CD4-positive, CD25-positive, alpha-beta regulatory T cell (primary cell): ENCODE measurements at places on chromosomes 11 and 22. TPM values are rescaled to one million over a fixed set of nuclear protein-coding genes. Genes with fewer than 3 reads are reported as not detected.

DNA sequence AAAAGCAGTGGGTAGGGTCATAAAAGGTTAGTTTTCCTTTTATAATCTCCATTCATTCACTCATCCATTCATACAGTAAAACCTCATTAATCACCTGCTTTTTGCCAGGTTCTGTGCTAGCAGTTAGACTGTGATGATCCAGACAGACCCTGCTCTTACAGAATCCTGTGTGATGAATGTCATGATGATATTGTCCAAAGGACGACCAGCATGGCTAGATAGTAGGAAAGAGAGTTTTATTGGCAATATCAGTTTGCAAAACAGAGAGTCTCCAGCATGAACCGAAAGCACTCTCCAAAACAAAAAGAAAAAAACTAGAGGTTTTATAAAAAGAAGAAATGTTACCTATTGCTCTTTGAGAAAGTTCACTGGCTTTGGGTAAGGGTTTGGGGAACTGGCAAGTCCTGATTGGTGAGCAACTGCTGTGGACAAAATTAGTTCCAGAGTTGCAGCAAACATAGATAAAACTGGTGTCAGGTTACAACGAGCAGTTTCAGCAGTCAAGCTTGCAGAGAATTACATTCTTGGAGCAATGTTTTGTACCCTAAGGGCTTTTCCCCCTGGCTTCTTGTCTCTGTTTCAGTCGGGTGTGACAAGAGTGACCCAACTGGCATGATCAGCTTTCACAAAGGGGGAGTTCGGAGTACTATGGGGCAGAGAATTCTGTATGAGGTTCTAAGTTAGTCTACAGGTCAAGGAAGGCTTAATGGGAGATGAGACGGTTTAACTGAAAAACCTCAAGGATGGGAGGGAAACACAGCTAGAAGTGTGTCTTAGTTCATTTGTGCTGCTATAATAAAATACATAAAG, 58.3 kb downstream of the HSD17B12 start:
- H3K36me3 ChIP-seq: no peaks in the 10 kb centered on the region
- no peak overlapping the region for H3K4me3 ChIP-seq
- H3K27ac ChIP-seq: no peak overlapping the region
- DNase-seq: no peak

GRCh38 chr11:119704849-119705248, 24.2 kb downstream of the NECTIN1 start:
- H3K36me3 ChIP-seq: no peaks in the 10 kb centered on the region
- H3K27ac ChIP-seq: no peak overlapping the region
- H3K4me1 ChIP-seq: no peaks in the 10 kb centered on the region
- no peak overlapping the region for H3K4me3 ChIP-seq
- H3K27me3 ChIP-seq: no peaks in the 10 kb centered on the region

DNA sequence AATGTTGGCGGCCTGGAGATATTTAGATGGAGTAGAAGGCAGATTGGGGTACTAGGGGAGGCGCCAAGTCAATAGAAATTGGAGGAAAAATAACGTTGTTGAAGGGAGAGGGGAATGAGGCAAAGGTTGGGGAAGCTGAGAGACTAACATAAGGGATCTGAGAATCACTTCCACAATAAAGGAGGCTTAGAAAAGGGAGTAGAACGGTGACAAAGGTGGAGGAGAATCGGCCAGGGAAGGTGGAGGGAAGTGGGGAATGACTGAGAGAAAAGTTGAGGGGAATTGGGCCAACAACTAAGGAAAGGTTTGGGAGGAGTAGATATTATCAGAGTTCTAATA, 510 bp downstream of the PPME1 start:
- H3K4me3 ChIP-seq: peak overlapping the region; percentile 85
- H3K27ac ChIP-seq: peak overlapping the region; percentile 86
- peaks cover 16% of the 10 kb centered on the region for H3K36me3 ChIP-seq
- peaks cover 31% of the 10 kb centered on the region for H3K4me1 ChIP-seq
- no peak for DNase-seq
- H3K27me3 ChIP-seq: no peaks in the 10 kb centered on the region

DNA sequence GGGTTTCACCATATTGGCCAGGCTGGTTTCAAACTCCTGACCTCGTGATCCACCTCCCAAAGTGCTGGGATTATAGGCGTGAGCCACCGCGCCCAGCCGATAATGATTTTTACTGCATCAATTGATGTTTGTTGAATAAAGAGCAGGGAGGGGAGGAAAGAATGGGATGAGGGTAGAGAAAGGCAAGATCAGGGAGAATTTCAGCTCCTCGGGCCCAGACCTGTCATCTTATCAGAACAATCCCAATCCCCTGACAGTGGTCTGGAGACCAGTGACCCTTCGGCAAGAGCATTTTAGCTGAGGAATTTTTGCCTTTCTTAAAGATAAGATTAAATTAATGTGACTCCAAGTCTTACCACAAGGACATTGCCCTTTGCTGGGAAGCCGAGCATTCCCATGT, 15.0 kb upstream of the ANO1 start:
- H3K4me1 ChIP-seq: no peaks in the 10 kb centered on the region
- no peaks in the 10 kb centered on the region for H3K27me3 ChIP-seq
- no peak for DNase-seq
- no peak overlapping the region for H3K4me3 ChIP-seq
- H3K36me3 ChIP-seq: no peaks in the 10 kb centered on the region

DNA sequence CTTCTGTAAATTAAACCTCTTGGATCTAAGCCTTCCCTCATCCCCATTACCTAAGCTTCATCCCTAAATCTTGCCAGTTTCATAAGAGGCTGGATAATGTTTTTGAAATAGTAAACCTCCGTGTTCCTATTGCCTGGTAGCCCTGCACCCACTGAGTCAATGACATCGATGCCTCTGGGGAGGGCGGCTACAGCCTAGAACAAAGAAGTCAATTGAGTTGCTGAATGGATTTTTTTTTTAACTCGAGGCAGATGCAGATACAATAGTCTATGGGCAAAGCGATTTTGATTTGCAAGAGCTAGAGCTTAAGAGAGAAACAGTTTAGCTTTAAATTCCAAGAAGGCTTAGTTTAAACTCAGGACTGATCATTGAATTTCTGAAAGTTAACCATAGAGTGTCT, 121.3 kb downstream of the NECTIN1 start:
- H3K36me3 ChIP-seq: no peaks in the 10 kb centered on the region
- no peak for DNase-seq
- no peaks in the 10 kb centered on the region for H3K27me3 ChIP-seq
- H3K4me3 ChIP-seq: no peak overlapping the region

DNA sequence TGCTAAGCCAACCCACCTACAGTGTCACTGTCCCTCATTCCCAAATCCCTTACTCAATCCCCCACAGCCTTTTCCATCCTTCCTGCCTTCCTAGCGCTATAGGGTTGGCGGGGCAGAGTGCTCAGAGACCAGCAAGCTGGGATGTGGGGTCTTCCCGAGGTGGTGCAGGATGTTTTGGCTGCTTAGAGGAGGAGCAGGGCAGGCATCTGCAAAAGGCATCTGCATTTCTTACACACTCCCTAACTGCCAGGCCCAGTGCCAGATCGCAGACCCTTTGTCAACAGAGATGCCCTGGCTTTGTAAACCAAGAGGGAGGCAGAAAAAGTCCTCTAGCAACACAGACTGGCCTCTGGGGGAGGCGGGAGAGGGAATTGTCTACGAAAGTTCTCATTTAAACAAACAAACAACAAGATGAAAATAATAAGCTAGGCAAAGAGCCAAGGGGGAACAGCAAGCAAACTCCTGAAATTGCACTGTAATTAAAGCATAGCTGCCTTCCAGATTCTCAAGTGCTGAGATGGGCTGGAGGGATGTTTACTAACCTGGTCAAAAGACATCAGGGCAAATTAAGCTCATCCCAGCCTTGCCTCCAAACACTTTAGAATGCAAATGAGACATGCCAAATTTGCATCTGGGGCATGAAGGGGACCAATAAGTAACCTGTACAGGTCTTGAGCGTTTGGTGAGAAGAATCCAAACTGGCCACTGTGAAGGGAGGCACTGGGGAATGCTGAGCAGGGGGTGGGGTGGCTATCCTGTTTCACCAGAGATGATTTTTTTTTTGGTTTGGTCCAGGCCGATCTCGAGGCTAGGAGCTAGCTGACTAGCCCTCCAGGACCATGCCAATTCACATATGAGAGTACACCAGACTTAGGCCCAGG, 38.1 kb upstream of the ADA2 start:
- no peaks in the 10 kb centered on the region for H3K27me3 ChIP-seq
- DNase-seq: no peak
- H3K36me3 ChIP-seq: no peaks in the 10 kb centered on the region
- peak overlapping the region; percentile 70 for H3K4me3 ChIP-seq
- H3K4me1 ChIP-seq: peaks cover 24% of the 10 kb centered on the region

- H3K4me3 ChIP-seq: no peak overlapping the region
- H3K4me1 ChIP-seq: peaks cover 2% of the 10 kb centered on the region
- DNase-seq: peak; percentile 45
- no peaks in the 10 kb centered on the region for H3K27me3 ChIP-seq
Measured at GRCh38 chr11:60899046-60899936, 7.1 kb downstream of the PRPF19 start.

- DNase-seq: no peak
- H3K27me3 ChIP-seq: no peaks in the 10 kb centered on the region
- H3K27ac ChIP-seq: no peak overlapping the region
Measured at GRCh38 chr22:31602259-31602952, 59.6 kb downstream of the PISD start.

GRCh38 chr22:22692707-22693530, 48.5 kb downstream of the GGTLC2 start:
- H3K4me3 ChIP-seq: no peak overlapping the region
- no peaks in the 10 kb centered on the region for H3K27me3 ChIP-seq
- no peaks in the 10 kb centered on the region for H3K4me1 ChIP-seq
- DNase-seq: peak; percentile 53

GRCh38 chr22:44758344-44758973, 6.1 kb downstream of the ARHGAP8 start:
- H3K36me3 ChIP-seq: no peaks in the 10 kb centered on the region
- H3K27me3 ChIP-seq: peaks cover 11% of the 10 kb centered on the region
- no peak overlapping the region for H3K4me3 ChIP-seq
- no peak for DNase-seq

- no peak overlapping the region for H3K4me3 ChIP-seq
- no peak for DNase-seq
- H3K36me3 ChIP-seq: peaks cover 10% of the 10 kb centered on the region
- H3K4me1 ChIP-seq: peaks cover 6% of the 10 kb centered on the region
Measured at GRCh38 chr11:66157182-66157864, 87.3 kb downstream of the PACS1 start.

DNA sequence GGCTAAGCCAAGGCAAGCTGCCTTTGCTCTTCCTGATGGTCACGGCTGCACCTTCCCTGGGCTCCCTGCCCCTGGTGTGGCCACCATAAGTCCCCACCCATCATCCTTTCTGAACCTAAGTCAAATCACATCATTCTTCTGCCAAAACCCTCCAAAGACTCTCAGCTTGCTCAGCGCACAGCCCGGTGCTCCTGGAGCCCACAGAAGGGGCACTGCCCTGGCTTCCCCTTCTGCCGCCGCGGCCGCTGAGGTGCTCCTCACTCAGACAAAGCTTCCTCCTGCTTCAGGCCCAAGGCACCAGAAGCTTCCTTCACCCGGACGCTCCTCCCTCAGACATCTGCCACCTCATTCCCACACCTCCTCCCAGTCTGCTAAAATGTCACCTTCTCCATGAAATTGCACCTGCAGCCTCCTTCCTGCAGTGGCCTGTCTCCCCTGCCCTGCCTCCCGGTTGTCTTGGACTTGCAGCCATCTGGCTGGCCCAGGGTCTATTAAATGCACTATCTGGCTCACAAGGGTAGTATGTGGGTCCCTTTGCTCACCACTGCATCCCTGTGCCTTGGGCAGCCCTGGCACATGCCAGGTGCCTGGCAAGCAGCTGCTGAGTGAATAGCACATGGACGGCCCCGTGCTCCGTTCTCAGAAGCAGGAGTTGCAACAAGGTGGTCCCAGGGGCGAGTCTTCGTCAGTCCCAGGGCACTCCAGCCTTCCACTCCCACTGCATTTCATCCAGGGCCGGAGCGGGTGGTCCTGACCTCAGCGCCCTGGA, 108.2 kb downstream of the WNT7B start:
- no peak overlapping the region for H3K27ac ChIP-seq
- no peak for DNase-seq
- H3K4me1 ChIP-seq: no peaks in the 10 kb centered on the region
- H3K36me3 ChIP-seq: no peaks in the 10 kb centered on the region

- H3K36me3 ChIP-seq: no peaks in the 10 kb centered on the region
- no peaks in the 10 kb centered on the region for H3K4me1 ChIP-seq
- H3K27ac ChIP-seq: no peak overlapping the region
Measured at GRCh38 chr11:109789901-109790300, 303.3 kb upstream of the ZC3H12C start.

- DNase-seq: no peak
- H3K27ac ChIP-seq: no peak overlapping the region
- H3K4me1 ChIP-seq: no peaks in the 10 kb centered on the region
- no peak overlapping the region for H3K4me3 ChIP-seq
- H3K36me3 ChIP-seq: peaks cover 92% of the 10 kb centered on the region
Measured at GRCh38 chr11:113331441-113331840, 17.1 kb downstream of the TTC12 start.

- H3K4me1 ChIP-seq: no peaks in the 10 kb centered on the region
- H3K36me3 ChIP-seq: no peaks in the 10 kb centered on the region
- H3K4me3 ChIP-seq: no peak overlapping the region
- no peaks in the 10 kb centered on the region for H3K27me3 ChIP-seq
Measured at GRCh38 chr11:16977994-16978315, 36.3 kb downstream of the PLEKHA7 start.

GRCh38 chr11:776561-777287, 563 bp downstream of the GATD1 start:
- H3K4me3 ChIP-seq: no peak overlapping the region
- peak overlapping the region; percentile 66 for H3K27ac ChIP-seq
- H3K36me3 ChIP-seq: no peaks in the 10 kb centered on the region
- DNase-seq: no peak
- no peaks in the 10 kb centered on the region for H3K27me3 ChIP-seq
- H3K4me1 ChIP-seq: peaks cover 30% of the 10 kb centered on the region

- no peaks in the 10 kb centered on the region for H3K4me1 ChIP-seq
- no peak overlapping the region for H3K27ac ChIP-seq
- DNase-seq: no peak
- H3K4me3 ChIP-seq: no peak overlapping the region
- H3K36me3 ChIP-seq: peaks cover 14% of the 10 kb centered on the region
Measured at GRCh38 chr11:129950101-129951091, 52.2 kb downstream of the PRDM10 start.

MPPED1 gene
- not detected for total RNA-seq

OLFML1 gene
- not detected for total RNA-seq

OR4A16 gene
- not detected for total RNA-seq

CRYBB2 gene
- not detected for total RNA-seq

IGF2 gene
- 0.07 TPM for total RNA-seq

USP35 gene
- 15.0 TPM for total RNA-seq

NXF1 gene
- 309 TPM for total RNA-seq
